Posterior vena cava (tissue), 2 donors: ENCODE measurements at places on chromosomes 6 and 20. TPM values are rescaled to one million over a fixed set of nuclear protein-coding genes. Genes with fewer than 3 reads are reported as not detected.

The LTB gene
- 1.6 TPM for total RNA-seq

The PLAGL2 gene
- 4.8 TPM for total RNA-seq

The HLA-DRB5 gene
- 1.4 TPM for total RNA-seq

The GGTLC1 gene
- total RNA-seq, result not detected

The CAGE1 gene
- total RNA-seq, result not detected

The DNAH8 gene
- total RNA-seq, result 0.05 TPM

The DDO gene
- total RNA-seq, result 2.7 TPM

The SH3BGRL2 gene
- total RNA-seq, result 14.0 TPM

The SLC13A3 gene
- 2.3 TPM for total RNA-seq

The ZSWIM1 gene
- 7.0 TPM for total RNA-seq
